HFFc6 (cell line): ENCODE measurements at places on chromosomes 6 and 20. TPM values are rescaled to one million over a fixed set of nuclear protein-coding genes. Genes with fewer than 3 reads are reported as not detected.

Gene ZNF165
- 0.10 TPM in 2 of 3 replicates, not detected in the other for total RNA-seq

Gene ACTR5
- total RNA-seq, result 3.3 to 4.5 TPM (median 4.2 TPM) in 3 replicates

Gene NINL
- 2.1 to 2.2 TPM (median 2.2 TPM) in 3 replicates for total RNA-seq

Gene UBD
- not detected in 3 replicates for total RNA-seq

Gene CLVS2
- total RNA-seq, result not detected in 3 replicates

DNA sequence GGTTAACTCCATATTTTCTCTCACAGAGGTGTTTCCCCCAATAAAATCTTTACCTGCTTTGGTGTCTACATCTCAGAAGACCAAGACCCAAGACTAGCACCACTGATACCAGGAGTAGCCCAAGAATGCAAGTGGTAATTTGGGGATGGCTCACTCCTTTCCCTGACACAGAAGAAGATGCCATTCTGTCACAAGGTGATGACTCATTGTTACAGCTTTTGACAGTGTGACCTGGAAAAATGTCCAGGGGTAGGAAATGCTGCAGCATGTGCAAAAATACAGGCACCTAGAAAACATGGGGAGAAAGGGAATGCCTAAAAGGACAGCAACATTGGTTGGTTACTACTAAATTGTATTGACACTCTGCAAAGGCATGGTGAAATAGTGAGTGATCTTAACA, 254.0 kb upstream of the GJE1 start:
- H3K27ac ChIP-seq, result no peak overlapping the region
- no peak for DNase-seq
- H3K36me3 ChIP-seq, result no peaks in the 10 kb centered on the region
- no peaks in the 10 kb centered on the region for H3K4me1 ChIP-seq
- peaks cover 3% of the 10 kb centered on the region; the same call in 1 of the 2 replicates for H3K27me3 ChIP-seq

GRCh38 chr20:5663396-5663795, 86.8 kb upstream of the SHLD1 start:
- no peak overlapping the region for H3K27ac ChIP-seq
- no peaks in the 10 kb centered on the region for H3K36me3 ChIP-seq
- DNase-seq, result no peak
- no peak overlapping the region for H3K4me3 ChIP-seq
- peaks cover 10% of the 10 kb centered on the region for H3K27me3 ChIP-seq
- peaks cover 12% of the 10 kb centered on the region for H3K4me1 ChIP-seq

DNA sequence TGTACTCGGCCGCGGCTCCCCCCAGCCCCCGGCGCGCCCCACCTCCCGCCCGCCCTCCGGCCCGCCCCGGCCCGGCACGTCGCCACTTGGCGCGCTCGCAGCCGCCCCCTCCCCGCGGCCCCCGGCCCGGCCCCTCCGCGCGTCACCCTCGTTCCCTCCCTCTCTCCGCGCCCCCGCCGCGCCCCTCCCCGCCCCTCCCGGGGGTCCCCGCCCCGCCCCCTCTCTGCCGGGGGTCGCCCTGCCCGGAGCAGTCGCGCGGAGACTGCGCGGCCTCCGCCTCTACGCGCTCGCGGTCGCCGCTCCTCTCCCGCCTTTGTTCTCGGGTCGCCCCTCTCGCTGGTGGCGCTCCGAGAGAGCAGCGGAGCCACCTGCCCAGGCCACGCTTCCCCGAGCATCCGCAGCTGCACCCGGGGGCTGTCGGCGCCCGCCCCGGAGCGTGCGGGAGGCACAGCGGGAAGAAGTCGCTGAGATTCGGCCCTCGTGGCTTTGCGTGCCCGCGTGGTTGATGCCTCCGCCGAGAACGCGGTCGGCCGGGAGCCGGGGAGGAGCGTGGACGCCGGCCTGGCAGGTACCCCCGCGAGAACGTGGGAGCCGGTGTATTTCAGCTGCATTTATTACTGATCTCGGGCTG, at the start of gene PHF10:
Gene PHF10, minus strand, starts transcription at position 7 of the 631 bp plus-strand sequence. CDS start 569 bp downstream, outside the sequence.
- H3K4me1 ChIP-seq, result peaks cover 28% of the 10 kb centered on the region
- DNase-seq, result no peak
- no peaks in the 10 kb centered on the region; the same call in 1 of the 2 replicates for H3K27me3 ChIP-seq
- H3K27ac ChIP-seq, result peak within 1 kb of the TSS; percentile 91
- H3K4me3 ChIP-seq, result peak within 1 kb of the TSS; percentile 91
- no peaks in the 10 kb centered on the region for H3K36me3 ChIP-seq

- peak overlapping the region; percentile 14; the same call in 1 of the 2 replicates for H3K27ac ChIP-seq
- peaks cover 24% of the 10 kb centered on the region for H3K36me3 ChIP-seq
- H3K4me1 ChIP-seq, result peaks cover 34% of the 10 kb centered on the region
- no peak overlapping the region for H3K4me3 ChIP-seq
These were observed 303.7 kb downstream of the UTRN start for GRCh38 chr6:144588697-144589325.

GRCh38 chr20:19071902-19072498, 140.4 kb upstream of the SLC24A3 start:
- H3K27me3 ChIP-seq, result peaks cover 2% of the 10 kb centered on the region; the same call in 1 of the 2 replicates
- H3K27ac ChIP-seq, result no peak overlapping the region
- no peak overlapping the region for H3K4me3 ChIP-seq

DNA sequence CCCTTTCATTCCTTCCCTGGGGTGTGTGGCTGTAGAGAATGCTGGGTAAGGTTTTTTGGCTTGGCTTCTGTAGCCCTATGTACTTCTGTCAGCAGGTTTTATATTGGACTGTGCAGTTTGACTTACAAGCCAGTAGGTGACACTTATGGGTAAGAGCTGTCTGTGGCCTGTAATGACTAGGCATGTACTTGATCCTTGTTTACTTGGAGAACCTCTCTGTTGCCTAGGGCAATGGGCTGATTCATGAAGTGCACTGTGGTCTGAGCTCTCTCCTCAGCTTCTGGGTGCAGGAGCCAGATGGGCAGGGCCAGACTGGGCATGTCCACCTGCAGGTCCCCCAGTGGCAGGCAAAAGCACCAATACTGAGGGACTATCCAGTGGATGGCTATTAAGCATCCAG, 544.6 kb downstream of the ADGRB3 start:
- no peaks in the 10 kb centered on the region for H3K27me3 ChIP-seq
- no peak overlapping the region for H3K27ac ChIP-seq
- H3K4me1 ChIP-seq, result no peaks in the 10 kb centered on the region

DNA sequence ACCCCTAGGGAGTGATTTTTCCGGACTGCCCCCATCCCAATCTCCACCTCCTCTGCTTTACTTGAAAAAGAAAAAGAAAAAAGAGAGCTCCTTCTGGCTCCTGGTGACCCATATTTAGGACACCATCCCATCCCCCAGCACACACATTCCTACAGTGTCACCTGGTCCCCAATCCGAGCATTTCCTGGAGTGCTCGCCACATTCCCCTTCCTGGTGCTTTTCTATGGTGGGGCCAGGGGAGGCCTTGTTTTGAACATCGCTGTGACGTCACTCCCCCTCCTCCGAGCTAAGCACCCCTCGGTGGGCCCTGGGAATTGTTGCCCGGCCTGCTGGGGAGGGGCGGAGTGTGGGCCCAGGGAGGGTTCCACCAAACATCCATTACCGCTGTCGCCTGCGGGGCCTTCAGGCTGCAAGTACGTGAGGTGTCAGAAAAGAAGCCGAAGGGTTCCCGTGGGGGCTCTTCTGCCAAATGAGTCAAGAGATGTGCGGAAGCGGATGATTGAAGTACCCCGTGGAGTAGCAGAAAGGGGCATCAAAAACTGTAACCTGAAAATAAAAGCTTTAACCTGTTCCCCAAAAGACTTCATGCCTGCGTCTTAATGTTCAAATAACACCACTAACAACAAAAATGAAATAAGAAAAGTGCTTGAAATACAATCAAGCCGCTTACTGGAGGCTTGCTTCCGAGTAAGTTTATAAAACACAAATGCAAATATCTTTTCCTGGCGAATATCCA, 2.8 kb upstream of the FOXC1 start:
- H3K27me3 ChIP-seq, result peaks cover 42% of the 10 kb centered on the region
- H3K36me3 ChIP-seq, result peaks cover 18% of the 10 kb centered on the region
- H3K4me1 ChIP-seq, result peaks cover 38% of the 10 kb centered on the region
- H3K27ac ChIP-seq, result no peak overlapping the region

DNA sequence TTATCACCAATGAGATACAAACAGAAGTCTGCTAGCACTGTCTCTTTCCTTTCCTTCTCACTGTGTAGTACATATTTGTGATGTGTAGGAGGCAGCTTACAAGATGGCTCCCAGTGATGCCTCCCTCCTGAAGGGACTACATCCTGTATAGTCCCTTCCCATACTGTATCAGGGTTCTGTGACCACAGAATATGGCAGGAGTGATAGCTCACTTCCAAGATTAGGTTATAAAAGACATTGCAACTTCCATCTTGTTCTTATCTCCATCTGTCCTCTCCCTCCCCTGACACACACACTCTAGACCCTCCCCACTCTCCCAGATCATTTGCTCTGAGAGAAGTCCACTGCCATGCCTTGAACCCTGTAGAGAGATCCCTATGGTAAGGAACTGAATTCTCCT, 38.0 kb downstream of the SESN1 start:
- no peak overlapping the region for H3K4me3 ChIP-seq
- DNase-seq, result no peak
- peaks cover 31% of the 10 kb centered on the region for H3K4me1 ChIP-seq
- H3K27ac ChIP-seq, result no peak overlapping the region

GRCh38 chr6:136470044-136470443, 80.2 kb downstream of the MAP7 start:
- no peaks in the 10 kb centered on the region for H3K36me3 ChIP-seq
- H3K4me3 ChIP-seq, result no peak overlapping the region
- DNase-seq, result no peak
- H3K4me1 ChIP-seq, result no peaks in the 10 kb centered on the region
- no peak overlapping the region for H3K27ac ChIP-seq

GRCh38 chr20:14860410-14860814, 523.0 kb upstream of the FLRT3 start:
- H3K27ac ChIP-seq, result no peak overlapping the region
- DNase-seq, result no peak
- H3K36me3 ChIP-seq, result no peaks in the 10 kb centered on the region; the same call in 1 of the 2 replicates
- H3K4me3 ChIP-seq, result no peak overlapping the region
- H3K4me1 ChIP-seq, result no peaks in the 10 kb centered on the region

- peaks cover 3% of the 10 kb centered on the region for H3K27me3 ChIP-seq
- H3K36me3 ChIP-seq, result no peaks in the 10 kb centered on the region
- peaks cover 4% of the 10 kb centered on the region; the same call in 1 of the 2 replicates for H3K4me1 ChIP-seq
- no peak for DNase-seq
- no peak overlapping the region for H3K27ac ChIP-seq
- H3K4me3 ChIP-seq, result no peak overlapping the region
These were observed 148.2 kb downstream of the PREX1 start for GRCh38 chr20:48679599-48679998.

DNA sequence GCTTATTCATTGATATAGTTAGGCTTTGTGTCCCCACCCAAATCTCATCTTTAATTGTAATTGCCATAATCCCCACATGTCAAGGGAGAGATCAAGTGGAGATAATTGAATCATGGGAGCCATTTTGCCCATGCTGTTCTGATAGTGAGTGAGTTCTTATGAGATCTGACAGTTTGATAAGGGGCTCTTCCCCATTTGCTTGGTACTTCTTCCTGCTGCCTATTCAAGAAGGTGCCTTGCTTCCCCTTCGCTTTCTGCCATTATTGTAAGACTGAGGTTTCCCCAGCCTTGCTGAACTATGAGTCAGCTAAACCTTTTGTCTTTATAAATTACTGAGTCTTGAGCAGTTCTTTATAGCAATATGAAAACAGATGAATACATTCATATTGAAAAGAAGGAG, 45.6 kb downstream of the CENPW start:
- no peaks in the 10 kb centered on the region for H3K27me3 ChIP-seq
- H3K36me3 ChIP-seq, result no peaks in the 10 kb centered on the region
- DNase-seq, result no peak
- no peak overlapping the region for H3K4me3 ChIP-seq
- no peak overlapping the region for H3K27ac ChIP-seq
- no peaks in the 10 kb centered on the region for H3K4me1 ChIP-seq

GRCh38 chr6:105501246-105501645, 98.4 kb upstream of the PREP start:
- DNase-seq, result peak; percentile 28
- H3K36me3 ChIP-seq, result no peaks in the 10 kb centered on the region
- H3K4me1 ChIP-seq, result peaks cover 20% of the 10 kb centered on the region; the same call in 1 of the 2 replicates
- no peak overlapping the region for H3K27ac ChIP-seq
- peaks cover 4% of the 10 kb centered on the region; the same call in 1 of the 2 replicates for H3K27me3 ChIP-seq

DNA sequence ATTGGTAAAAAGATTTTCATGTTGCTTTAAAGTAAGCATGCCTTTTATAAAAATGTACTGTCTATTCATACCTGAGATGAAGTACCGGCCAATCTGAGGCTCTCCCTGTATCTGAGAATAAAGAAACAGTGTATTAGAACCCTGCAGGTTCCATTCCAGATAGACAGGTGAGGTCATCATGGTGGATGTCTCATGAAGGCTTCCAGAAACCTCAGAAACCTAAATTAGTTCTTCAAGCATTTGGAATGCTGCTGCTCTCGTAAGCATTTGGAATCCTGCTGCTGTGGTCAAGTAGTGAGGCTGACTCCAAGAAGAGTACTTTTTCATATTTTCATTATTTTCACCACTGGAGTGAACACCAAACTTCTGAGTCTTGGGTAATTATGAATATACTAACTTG, 642.3 kb downstream of the MAFB start:
- DNase-seq, result no peak
- H3K27ac ChIP-seq, result no peak overlapping the region
- H3K4me3 ChIP-seq, result no peak overlapping the region

DNA sequence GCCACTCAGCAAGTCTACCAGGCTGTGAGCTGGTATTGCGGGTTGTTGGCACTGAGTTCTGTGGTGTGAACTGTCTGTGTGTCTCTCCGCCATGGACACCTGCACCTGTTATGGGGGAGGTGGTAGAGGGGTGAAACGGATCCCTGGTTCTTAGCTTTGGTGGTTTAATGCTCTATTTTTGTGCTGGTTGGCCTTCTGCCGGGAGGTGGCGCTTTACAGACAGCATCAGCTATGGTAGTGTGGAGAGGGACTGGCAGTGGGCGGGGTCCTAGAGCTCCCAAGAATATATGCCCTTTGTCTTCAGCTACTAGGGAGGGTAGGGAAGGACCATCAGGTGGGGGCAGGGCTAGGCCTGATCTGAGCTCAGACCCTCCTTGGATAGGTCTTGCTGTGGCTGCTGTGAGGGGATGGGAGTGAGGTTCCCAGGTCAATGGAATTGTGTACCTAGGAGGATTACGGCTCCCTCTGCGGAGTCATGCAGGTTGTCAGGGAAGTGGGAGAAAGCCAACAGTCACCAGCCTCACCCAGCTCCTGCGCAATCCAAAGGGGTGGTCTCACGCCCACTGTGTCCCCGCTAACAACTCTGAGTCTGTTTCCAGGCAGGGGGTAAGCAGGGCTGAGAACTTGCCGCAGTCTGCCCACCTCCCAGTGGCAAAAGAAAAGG, 154.3 kb downstream of the CCDC170 start:
- H3K4me3 ChIP-seq, result no peak overlapping the region
- no peak overlapping the region for H3K27ac ChIP-seq
- no peaks in the 10 kb centered on the region for H3K4me1 ChIP-seq
- no peaks in the 10 kb centered on the region for H3K27me3 ChIP-seq
- DNase-seq, result no peak
- no peaks in the 10 kb centered on the region for H3K36me3 ChIP-seq
